NCI-H2107 (cell line): ENCODE measurements at places on chromosomes 7 and 10.

DNA sequence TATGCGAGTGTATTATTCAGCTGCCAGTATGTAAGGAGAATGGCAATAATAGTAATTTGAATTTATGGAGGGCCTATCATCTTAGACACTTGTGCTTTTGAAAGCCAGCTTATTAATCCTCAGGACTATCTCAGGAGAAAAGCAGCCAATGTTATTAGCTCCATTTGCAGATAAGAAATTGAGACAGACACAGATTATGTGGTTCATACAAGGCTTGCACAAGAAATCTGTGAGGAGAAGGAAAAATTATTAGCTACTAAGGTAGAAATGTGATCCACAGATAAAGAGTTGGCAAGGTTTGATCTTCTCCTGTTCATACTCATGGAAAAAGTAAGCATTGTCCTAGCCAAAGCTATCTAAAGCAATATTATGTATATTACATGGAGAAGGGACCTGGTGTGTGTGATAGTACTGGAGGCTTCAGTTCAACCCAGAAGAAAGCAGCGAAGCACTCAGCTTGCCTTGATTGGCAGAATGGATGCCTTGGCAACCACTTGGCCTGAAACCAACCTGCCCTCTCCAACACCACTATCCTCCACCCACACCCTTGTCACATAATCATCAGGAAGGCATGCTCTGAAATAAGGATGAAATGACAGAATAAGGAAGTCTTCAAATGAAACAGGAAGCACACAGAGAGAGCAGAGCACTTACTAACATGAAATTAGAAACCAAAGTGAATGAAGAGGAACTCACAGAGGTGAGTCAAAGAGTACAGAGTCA is 18.0 kb downstream of the MACC1 start:
- peak; percentile 30 for DNase-seq

DNA sequence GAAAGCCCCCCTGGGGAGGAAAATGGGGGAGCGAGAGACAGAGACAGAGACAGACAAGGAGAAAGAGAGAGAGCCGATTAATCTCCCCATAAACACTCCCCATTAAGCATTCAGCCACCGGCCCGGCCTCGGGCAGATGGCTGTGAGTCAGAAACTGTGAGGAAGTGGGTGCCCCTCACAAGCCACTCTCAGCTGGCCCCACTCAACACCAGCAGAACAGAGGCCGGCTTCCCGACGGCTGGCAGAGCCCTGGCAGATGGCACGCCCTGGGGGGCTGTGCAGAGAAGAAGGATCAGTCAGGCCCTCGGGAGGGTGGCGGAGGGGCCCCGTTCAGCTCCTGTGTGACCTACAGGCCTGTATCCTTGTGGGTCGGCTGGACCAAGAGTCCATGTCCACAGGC is 41.2 kb downstream of the CAMK2B start:
- no peak for DNase-seq

GRCh38 chr10:4519658-4520402 is 306.2 kb upstream of the AKR1E2 start:
- no peak for DNase-seq

DNA sequence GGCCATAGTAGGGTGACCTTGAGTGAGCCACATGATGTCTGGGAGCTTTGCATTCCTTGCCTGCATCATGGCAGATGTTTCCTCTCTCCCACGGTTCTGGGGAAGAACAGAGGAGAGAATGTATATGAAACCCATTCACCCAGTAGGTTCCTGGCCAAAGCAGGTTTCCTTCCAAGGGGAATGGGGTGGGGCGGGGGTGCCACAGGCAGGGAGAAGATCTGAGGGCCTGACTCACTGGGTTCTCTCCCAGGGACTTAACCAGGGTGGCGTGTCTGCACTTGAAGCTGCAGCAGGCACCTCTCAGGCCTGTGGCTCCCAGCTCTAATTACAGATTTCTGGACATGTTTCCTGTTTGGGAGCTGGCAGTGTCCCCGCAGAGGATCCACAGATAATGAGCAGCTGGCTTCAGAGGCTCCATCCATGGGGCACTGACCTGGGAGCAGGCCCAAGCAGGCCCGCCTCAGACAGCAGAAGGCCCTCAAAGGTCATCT is 50.2 kb upstream of the ZMIZ1 start:
- no peak for DNase-seq

- DNase-seq: no peak
Observed at GRCh38 chr10:101939008-101939648, 95.5 kb upstream of the KCNIP2 start.

DNA sequence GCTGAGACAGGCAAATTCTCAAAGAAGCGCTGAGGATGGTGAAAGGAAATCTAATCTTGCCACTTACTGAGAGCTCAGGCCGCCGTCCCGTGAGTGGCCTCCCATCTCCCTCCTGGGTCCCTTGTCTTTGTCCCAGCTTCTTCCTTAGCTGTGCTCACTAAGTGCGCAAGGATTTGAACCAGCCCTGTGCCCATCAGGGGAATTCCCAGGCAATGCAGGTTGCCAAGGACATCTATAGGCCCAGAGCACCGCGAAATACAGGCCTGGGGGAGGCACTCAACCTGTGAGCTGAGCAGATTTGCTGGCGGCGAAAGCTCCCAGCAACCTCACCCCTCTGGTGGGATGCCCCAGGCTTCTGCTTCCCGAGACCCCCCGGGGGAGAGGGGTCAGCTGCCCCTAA is 64.8 kb downstream of the OAT start:
- no peak for DNase-seq

GRCh38 chr7:135251496-135252391 is 18.1 kb downstream of the STRA8 start:
- DNase-seq: no peak

- no peak for DNase-seq
Observed at GRCh38 chr10:31689233-31689632, 239.4 kb downstream of the ARHGAP12 start.

DNA sequence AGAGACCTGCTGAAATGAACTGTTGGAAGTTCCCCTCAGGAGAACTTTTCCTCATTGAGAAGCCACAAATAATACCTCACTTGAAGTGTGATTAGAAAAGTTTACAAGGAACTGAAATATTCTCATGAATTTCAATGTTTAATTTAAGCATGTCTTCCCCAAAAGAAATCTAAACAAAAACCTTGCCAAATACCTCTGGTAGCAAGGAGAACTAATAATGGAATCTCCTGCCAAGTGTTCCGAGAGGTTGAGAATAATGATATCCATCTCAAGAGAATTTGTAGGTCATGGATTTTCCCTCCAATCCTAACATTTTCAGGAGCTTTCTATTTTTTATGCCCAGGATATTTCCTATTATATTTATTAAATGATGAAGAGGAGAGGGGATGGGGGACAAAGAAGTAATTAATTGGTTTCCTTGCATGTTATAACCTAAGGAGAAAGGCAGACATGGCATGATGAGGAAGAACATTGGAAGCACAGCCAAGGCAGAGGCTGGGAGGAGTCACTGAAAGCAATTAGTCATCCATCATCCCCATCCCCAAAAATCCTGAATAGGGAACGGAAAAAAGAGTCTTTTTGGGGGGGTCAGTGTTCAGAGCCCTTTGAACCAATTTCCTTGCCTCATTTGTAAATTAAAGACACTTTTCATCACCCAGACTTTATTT is 93.6 kb upstream of the IL6 start:
- no peak for DNase-seq

DNA sequence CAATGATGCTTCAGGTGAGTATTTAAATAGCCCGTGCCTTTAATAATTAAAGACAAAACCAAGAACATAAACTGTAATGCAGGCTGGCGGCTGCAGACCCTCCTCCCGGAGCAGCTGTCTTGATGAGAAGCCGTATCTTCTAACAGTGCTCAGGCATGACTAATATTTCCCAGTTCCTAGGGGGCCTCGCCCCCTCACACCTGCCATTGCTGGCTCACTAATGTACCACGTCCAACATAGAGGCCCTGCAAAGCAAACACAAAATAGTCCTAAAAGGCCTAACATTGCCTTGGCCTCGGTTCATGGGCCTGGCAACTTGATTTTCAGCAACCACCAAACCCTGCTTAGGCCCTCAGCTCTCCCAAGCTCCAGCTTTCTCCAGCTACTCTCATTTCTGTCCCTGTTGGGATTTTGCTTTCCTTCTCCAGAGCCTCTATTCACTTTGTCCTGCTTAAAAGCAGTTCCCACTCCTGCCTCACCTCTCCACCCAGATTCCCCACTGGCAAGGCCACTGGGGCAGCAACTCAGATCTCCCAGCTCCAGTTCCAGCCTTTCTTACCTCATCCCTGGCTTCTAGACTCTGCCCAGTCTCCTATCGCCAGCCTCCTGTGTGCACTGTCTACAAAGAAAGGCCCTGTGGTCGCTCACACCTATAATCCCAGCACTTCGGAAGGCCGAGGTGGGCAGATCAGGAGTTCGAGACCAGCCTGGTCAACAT is 16.2 kb downstream of the SORBS1 start:
- no peak for DNase-seq

- DNase-seq: no peak
Observed at GRCh38 chr7:127736511-127736910, 84.5 kb downstream of the SND1 start.

DNA sequence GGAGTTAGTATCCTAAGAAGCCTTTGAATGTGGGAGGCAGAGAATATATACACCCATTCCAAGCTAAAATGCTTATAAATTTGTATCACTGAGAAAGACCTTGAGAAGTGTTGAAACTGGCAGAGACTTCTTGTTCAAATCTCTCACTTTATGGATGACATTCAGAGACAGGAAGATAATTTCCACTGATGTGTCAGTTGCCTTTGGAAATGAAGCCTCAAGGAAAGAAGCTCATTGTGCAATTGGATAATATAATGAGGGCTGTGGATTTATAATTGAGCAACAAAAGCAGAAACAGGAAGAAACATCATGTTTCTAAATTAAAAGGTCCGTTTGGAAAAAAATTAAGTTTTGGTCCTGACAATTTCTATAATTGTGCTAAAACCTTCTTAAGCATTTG is 789.9 kb upstream of the IGFBP3 start:
- DNase-seq: no peak

- no peak for DNase-seq
Observed at GRCh38 chr7:137547485-137547884, 204.0 kb upstream of the PTN start.

- no peak for DNase-seq
Observed at GRCh38 chr7:8719102-8719501, 285.7 kb downstream of the NXPH1 start.

- no peak for DNase-seq
Observed at GRCh38 chr7:122595885-122596284, 103.0 kb downstream of the RNF133 start.
